Left lobe of liver (tissue), 2 donors: ENCODE measurements at places on chromosomes 11 and 22. TPM values are rescaled to one million over a fixed set of nuclear protein-coding genes. Genes with fewer than 3 reads are reported as not detected.
A peak's percentile ranks its signal among the peaks of the same experiment; 100 is the strongest.

GRCh38 chr22:49372111-49372529 is 455.6 kb downstream of the BRD1 start:
- DNase-seq = peak; percentile 27

GRCh38 chr22:28969401-28970168 is 86.2 kb downstream of the ZNRF3 start:
- no peak for DNase-seq

DNA sequence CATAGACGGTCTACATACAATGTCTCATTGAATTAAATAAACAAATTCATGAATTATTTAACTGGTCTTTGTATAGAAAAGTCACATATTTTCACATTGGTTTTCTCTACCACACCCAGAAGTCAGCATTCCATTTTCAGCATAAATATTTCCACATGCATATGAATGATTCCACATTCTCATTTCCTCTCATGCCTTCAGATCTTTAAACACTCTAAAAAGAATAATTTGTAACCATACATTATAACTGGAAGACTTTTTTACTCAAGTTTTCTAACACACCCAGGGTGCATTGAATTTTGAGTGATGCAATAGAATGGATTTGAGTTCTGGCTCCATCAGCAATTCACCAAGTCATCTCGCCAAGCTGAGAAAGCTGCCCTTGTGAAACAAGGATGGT is 501.8 kb upstream of the TENM4 start:
- no peak for DNase-seq

GRCh38 chr11:11382858-11383532 is 29.9 kb upstream of the CSNK2A3 start:
- DNase-seq = no peak

- no peak for DNase-seq
Observed at GRCh38 chr11:7436657-7437056, 48.6 kb upstream of the OLFML1 start.

DNA sequence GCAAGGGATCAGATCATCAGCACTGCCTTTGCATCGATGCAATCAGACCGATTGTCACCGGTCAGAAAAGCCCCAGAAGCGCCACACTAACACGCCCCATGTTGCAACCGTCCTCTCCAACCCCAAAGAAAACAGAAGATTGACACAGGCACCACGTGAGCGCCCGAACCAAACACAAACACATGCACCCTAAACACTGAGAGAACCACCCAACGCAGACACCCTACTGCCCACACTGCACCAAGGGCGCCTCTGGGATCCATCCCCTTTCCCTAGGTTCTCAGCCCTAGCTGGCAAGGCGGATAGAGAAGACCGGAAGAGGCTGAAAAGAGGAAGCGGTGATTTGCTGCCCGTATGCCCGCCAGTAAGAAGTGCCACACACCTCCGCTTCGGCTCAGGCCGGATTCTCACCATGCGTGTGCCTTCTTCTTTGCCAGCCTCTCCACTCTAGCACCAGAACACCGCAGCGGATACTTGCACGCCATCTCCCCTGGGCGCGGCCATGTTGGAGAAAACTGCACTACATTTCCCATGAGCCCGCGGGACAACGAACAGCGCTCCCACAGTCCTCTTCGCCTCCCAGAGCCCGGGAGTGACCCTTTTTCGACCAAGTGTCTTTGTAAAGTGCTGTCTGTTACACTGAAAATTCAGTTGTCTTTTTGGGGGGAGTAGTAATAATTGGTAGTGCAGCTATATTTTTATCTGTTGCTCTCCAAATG is at the start of gene ALKBH8:
Gene ALKBH8 (minus strand): TSS at position 517 of the 719 bp plus-strand sequence. CDS start 4,842 bp downstream, outside the sequence.
- DNase-seq = peak; percentile 80

DNA sequence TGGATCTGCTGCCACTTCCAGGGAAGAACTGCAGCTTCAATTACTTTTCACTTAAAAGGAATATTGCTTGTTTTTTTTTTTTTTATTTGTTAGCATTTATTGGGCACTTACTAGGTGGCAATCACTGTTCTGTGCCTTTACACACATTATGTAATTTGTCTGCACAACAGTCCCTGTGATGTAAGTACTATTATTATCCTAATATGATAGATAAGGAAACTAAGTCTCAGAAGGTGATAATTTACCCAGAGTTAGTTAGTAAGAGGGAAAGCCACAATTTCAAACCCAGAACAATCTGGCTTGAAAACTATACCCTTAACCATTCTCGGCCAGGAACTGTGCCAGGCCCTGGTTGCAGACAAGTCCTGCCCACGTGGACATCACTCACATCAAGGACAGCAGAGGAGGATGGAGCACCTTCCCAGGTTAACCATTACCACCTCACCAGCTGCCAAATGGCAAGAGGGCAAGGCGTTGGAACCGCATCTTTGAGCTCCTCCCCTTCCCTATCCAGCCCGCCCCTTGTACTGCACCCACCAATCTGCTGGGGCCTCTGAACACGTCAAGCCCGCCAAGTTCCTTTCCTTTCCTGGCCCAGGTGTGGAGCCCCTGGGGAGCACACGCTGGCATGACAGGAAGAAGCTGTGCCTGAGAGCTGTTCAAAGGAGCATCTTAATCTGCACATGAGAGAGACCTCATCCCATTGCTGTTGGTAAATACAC is 78.4 kb downstream of the NAV2 start:
- DNase-seq = peak; percentile 90

DNA sequence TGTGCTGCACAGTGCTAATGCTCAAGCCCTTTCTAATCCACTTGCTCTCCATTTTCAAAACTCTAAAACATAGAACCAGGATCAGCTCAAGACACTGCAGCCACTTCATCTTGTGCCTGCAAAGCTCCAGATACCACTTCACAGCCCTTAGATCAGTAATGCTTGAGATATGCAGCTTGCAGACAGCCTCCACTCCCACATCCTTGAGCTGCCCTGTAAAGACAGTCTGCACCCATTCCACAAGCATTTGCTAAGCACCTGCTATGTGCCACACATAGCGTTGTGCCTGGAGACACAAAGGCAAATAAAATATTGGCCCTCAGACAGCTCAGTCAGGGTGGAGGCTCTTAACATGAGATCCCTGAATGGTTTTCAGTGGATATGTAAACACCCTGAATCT is 192.5 kb upstream of the SNX19 start:
- no peak for DNase-seq

GRCh38 chr11:29324328-29324727 is 692.5 kb downstream of the KCNA4 start:
- DNase-seq = no peak

GRCh38 chr22:46593211-46593681 is 26.9 kb upstream of the GRAMD4 start:
- no peak for DNase-seq

DNA sequence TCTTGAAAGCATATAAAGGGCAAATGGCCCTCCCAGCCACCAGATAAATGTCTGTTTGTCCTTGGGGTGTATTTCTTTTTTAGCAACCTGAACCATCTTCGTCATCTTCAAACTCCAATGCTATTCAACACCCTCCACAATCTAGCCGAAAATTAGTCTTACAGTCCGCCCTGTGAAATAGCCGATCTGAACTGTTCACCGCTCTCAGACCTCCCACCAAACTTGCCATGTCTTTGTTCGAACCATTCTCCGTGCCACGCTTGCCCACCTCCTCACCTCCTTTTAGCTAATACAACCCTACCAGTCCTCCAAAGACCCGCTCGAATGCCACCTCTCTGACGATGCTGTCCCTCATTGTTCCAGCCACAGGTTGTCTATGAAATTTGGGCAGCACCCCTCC is 46.0 kb downstream of the SC5D start:
- DNase-seq = no peak

DNA sequence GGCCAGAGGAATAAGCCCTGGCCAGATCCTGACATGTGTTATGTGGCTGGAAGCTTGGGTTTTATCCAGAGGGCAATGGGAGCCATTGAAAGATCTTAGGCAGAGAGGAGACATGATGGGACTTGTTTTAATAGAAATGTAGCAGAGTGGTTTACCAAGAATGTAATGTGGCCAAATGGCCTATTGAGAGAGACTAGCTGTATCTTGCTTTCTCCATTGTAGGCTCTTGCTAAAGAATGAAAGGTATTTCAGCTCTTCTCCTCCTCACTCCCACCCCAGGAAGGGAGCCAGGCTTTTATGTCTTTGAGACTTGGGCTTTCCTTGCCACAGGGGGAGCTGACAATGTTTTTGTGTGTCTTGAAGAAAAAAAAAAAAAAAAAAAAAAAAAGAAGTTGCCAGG is 82.3 kb downstream of the TRIM29 start:
- DNase-seq = no peak

DNA sequence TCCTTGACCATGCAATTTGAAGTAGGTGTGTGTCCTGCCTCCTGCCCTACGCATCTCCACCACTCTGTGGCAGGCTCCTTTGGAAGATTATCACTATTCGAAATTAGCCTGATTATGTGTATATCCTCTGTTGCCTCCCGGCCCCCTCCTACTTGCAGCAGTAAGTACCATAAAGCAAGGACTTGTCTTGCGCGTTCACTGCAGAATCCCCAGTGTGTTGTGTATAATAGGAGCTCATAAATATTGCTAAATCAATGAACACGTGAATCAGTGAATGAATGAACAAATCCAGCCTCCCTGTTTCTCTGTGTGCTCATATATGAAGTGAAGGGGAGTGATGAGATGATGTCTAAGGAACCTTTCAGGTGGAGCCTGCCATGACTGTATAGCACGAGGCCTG is 210.7 kb downstream of the DBX1 start:
- no peak for DNase-seq

GRCh38 chr11:28704801-28705200 is 596.6 kb downstream of the METTL15 start:
- no peak for DNase-seq

- DNase-seq = no peak
Observed at GRCh38 chr11:60785806-60786361, 751 bp downstream of the MS4A10 start.

DNA sequence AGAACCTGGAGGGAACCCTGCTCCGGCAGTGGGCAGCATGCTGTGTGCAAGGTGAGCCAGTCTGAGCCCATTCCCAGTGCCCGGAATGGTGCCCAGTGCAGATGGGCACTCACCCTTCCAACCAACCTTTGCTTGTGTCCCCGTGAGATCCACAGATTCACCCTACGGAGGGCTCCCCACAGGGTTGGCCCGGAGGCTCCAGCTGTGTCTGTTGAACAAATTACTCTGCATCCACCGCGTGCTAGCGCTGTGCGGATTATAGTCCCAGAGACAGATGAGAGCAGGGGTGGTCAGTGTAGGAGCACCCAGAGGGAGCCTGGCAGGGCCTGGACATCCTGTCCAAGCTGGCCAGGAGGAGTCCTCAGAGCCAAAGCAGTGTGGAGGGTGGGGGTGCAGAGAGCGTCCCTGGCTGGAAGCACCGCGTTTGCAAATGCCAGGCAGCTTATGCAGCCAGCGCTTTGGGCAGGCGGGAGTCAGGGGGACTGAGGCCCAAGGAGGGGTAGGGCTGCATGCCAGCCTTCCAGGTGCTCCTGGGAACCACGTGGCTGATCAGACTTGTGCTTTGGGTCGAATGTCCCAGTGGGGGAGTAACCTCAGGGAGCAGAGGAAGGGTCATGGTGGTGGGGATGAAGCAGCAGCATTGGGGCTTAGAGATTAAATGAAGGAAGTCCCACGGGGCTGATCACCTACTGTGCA is 80.5 kb downstream of the KCNQ1 start:
- DNase-seq = peak; percentile 35

DNA sequence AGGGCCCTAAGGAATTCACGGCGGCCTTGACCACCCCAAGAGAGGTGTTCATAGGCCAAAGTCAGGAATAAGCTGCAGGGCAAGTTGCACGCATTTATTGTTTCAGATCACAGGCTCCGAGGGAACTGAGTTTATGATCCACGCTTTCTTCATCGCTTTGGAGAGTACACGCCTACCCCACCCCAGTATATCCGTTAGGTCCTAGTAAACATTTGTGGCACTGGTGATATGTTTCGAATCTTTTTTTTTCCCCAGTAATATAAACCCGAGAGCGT is 805 bp downstream of the GANAB start:
- DNase-seq = no peak

DNA sequence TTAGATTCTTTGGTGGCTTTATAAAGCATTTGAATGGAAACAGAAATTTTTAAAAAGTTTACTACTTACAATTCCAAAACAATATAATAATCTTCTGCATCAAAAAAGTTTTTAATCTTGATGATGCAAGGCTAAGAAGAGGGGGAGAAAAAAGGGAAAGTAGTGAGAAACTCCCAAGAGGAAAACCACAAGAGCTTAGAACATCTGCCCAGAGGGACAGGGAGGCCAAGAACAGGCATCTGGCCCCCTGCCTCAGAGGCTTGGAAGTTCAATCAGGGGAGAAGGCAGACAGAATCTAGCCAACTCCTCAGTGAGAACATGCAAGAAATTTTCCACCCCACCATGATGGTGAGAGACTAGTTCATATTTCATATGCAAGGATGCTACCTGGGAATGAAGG is 23.8 kb upstream of the TTC28 start:
- DNase-seq = no peak

DNA sequence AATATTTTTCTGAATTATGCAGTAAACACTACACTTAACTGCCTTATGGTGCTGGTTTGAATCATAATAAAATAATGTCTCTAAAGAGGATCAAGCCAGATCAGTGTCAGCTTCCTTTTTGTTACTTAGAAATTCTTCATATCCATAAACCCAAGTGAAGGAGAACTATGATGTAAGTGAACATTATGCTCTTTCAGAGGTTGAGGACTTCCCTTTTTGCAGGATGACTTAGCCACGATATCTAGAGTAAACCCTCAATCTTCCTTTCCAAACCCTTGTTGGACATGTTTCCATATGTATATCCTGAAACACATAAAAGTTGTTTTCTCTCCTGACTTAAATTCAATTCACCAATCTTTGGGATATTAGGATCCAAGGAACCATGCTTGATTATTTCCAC is 19.1 kb downstream of the OR8D1 start:
- no peak for DNase-seq

DNA sequence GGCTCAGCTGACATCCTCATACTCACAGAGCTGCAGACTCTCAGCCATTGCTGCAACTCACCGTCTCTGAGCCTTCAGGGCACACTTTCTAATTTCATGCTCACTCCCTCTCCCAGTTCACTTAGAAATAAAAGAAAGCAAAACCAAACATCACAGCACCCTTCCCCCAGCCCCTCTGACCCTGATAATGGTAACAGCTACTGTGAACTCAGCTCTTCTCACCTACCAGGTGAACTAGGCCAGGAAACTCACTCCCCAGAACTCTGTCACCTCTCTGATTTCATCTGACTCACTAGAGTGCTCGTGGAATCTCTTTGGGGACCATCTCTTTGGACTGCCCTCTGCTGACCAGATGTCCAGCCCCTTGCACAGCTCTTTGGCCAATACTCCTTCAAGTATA is 14.5 kb upstream of the PARVA start:
- no peak for DNase-seq

DNA sequence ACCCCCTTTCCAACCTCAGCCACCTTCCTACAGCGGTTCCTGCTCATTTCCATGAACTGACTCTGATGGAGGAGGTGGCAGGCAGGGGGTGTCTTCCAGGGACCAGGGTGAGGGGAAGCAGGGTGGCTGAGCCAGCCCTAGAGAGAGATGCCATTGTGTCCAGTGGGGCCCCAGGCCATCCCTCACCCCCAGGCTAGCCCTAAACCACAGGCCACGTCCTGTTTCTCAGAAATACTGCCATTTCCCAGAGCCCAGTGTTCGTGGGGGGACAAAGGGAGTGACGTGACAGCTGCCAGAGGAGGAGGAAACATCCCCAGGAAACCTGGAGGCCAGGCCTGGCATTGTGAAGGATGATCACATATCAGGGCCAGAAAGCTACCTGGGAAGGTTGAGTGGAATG is 39.5 kb downstream of the CHRDL2 start:
- no peak for DNase-seq

- DNase-seq = no peak
Observed at GRCh38 chr11:35688023-35688422, 25.4 kb downstream of the TRIM44 start.

GRCh38 chr11:13039126-13039525 is 30.0 kb downstream of the RASSF10 start:
- DNase-seq = no peak

RAG2 gene
- total RNA-seq = not detected

PYGM gene
- 0.28 TPM for total RNA-seq

CLTCL1 gene
- 4.5 TPM for total RNA-seq

DDTL gene
- total RNA-seq = not detected
